ENCODE measurements at places on chromosomes 4 and X.

- no peak for DNase-seq
These were observed 67.0 kb upstream of the AGA start for GRCh38 chr4:177509226-177509745.

GRCh38 chr4:925771-926500 is 6.2 kb downstream of the GAK start:
- DNase-seq: no peak

- no peak for DNase-seq
These were observed 351.6 kb downstream of the PCDH7 start for GRCh38 chr4:31071508-31072486.

GRCh38 chrX:123454712-123455431 is 270.8 kb downstream of the GRIA3 start:
- no peak for DNase-seq

DNA sequence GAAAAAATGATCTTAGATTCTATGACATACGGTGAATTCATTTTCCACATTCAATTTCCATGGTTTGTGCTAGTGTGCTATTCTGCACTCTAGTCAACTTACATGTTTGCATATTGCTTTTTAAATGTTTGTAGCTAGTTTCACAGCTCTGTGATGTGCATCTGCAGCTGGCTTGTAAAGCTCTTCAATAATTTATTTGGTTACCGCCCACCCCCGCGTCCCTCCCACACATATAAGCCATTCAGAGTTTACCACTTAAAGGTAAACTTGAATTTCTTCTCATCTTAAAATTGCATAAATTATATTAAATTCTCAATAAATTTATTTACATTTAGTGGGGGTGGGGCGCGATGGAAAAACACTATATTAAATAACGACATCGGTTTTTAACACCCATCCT is 291 bp upstream of the NBDY start:
- DNase-seq: no peak

- DNase-seq: no peak
These were observed 121.1 kb downstream of the REPS2 start for GRCh38 chrX:17067534-17067933.

GRCh38 chrX:46991664-46992063 is 79.4 kb downstream of the JADE3 start:
- DNase-seq: no peak
